Panc1 (cell line): ENCODE measurements at places on chromosomes 12 and 14.

DNA sequence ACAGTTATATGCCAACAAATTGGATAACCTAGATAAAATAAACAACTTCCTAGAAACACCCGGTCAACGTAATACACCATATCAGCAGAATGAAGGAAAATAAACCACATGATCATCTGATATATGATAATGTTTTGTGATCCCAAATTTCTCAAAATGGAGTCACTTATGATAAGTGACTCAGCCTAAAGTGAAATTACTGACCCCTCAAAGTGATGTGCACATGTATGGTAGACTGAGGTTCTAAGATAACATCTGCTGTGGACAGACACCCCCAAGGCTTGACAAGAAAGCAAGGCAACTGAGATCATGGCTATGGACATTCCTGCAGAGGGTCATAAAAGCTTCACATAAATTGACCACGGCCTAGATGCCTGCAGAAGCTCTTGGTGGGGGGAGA, 105.1 kb upstream of the DCN start:
- DNase-seq: no peak

DNA sequence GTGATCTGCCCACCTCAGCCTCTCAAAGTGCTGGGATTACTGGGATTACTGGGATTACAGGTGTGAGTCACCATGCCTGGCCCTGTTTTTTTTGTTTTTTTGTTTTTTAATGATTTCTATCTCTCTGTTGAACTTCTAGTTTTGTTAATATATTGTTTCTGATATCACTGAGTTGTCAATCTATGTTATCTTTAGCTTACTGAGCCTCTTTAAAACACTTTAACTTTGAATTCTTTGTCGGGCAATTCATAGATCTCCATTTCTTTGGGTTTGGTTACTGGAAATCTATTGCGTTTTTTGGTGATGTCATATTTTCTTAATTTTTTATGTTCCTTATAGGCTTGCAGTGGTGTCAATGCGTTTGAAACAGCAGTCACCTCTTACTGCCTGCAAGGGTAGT, 9.2 kb upstream of the KLRG1 start:
- no peak for DNase-seq

DNA sequence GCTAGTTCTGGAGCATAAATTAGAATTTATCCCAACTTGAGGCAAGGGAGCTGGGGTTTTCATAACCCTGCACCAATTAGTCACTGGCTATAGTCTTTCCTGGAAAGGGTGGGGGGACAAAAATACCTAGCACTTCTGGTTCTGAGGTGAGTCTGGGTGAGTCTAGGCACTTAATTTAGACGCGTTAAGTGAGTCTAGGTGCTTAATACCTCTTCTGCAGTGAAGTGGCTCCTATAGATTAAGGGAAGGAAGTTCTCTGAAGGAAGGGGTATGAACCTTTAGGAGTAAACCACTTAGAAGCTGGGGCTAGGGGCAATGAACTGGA, 251.7 kb downstream of the EFCAB11 start:
- no peak for DNase-seq

DNA sequence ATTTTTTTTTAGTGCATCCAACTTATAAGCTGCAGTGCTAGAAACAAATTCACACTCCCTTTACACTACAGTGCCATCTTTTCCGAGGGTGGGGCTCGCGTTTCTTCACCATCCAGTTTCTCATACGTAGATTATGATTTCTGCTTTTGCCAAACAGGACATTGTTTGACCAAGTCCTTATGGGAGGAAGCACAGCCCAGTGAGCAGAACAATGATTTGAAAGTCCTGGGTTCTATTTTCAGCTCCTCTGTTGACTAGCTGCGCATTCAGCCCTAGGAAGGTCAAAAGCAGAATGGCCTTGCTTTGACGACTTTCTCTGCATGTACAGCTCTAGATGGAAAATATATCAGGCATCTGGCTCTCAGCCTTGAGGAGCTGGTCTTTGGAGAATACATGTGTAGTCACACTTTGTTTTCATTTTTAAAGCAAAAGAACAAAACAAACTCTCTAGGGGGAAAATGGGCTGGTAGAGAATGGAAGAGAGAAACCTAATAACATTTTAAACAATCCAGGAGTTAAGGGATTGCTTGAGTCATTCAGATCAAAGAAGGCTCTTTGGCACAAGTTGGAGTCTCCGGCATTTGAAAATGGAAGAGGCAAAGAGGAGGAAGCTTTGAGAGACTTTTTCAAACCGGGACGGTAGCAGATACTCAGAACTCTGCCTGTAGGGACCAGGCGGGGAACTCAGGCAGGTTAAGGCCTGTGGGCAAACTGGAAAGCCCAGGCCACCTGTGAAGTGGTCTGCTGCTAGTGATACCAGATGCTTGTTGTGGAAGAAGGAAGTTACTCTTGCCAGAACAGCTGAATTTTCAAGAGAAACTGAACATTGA, 257.3 kb upstream of the PLEKHG7 start:
- DNase-seq: no peak

DNA sequence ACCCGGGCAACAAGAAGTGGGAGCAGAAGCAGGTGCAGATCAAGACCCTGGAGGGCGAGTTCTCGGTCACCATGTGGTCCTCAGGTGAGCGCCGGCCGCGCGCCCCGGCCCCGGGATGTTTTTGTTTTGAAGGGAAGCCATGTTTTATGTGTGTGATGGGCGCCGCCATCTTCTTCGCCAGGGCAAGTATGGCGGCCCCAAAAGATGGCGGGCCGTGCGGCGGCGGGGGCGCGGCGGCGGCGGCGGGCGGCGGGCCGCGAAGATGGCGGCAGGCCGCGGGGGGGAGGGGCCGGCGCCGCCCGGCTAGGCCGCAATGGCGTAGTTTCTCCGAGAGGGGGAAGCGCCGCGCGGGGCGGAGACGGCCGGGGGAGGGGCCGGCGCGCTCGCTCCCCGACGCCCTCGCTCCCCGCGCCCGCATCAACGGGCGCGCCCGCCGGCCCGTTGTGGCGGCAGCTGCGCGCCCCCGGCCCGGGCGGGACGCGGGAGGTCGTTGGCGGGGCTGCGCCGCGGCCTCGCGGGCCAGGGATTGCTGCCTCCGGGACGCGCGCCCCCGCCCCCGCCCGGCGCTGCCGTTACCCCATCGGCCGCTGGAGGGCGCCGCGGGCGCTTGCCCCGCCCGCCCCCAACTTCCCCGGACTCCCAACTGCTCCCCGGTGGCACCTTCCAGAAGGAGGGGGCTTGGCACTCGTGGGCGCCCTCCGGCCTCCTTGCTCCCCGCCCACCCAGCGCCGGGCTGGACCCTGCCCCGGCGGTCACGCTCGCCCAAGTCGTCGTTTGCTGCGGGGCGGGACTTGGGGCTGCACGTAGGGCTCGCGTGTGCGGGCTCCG, 1.1 kb downstream of the YY1 start:
- DNase-seq: no peak

DNA sequence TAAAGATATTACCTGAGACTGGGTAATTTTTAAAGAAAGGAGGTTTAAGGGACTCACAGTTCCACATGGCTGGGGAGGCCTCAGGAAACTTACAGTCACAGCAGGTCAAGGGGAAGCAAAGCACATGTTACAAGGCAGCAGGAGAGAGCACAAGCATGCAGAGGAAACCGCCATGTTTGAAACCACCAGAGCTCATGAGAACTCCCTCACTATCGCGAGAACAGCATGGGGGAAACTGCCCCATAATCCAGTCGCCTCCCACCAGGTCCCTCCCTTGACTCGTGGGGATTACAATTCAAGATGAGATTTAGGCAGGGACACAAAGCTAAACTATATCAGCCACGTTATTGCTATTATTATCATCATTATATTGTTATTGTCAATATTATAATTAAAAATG, 138.7 kb downstream of the RIMBP2 start:
- no peak for DNase-seq

DNA sequence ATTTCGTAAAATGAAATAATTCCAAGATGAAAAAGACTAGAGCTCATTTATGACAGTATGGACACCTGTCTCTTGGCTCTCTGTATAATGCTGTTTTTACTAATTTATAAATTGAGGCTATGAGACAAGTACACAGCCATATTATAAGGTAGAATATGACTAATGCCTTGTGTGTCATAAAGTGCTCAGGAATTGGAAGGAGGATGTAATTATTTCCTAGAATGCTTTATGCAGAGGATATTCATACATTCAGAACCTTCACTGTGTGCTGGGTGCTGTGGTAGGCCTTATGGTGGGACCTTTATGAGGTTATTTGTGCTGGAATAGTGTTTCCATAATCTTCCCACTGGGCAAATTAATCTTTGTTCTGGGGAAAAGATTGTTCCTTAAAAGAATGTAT, 13.3 kb downstream of the PCNX1 start:
- no peak for DNase-seq

GRCh38 chr14:85578357-85578756, 48.4 kb downstream of the FLRT2 start:
- no peak for DNase-seq
